HT1080 (cell line): ENCODE measurements at places on chromosomes 5 and 9. TPM values are rescaled to one million over a fixed set of nuclear protein-coding genes. Genes with fewer than 3 reads are reported as not detected.

IL5 gene
- total RNA-seq, result not detected in 2 replicates

GMCL2 gene
- total RNA-seq, result not detected in 2 replicates

GAS1 gene
- total RNA-seq, result 0.97 and 1.4 TPM in 2 replicates

PCDHB11 gene
- total RNA-seq, result not detected in 2 replicates

PRRX2 gene
- not detected in 2 replicates for total RNA-seq

ARHGEF28 gene
- total RNA-seq, result 12.9 and 13.9 TPM in 2 replicates

GARIN3 gene
- total RNA-seq, result not detected in 2 replicates

PPP3R2 gene
- not detected in 2 replicates for total RNA-seq

FOXI1 gene
- total RNA-seq, result not detected in 2 replicates

FOXD4L5 gene
- total RNA-seq, result not detected in 2 replicates

- peak; percentile 34 for DNase-seq
These were observed 38.9 kb downstream of the MFAP3 start for GRCh38 chr5:154077696-154078095.

- DNase-seq, result peak; percentile 79
These were observed 27.0 kb upstream of the ANXA2R start for GRCh38 chr5:43066799-43067741.

DNA sequence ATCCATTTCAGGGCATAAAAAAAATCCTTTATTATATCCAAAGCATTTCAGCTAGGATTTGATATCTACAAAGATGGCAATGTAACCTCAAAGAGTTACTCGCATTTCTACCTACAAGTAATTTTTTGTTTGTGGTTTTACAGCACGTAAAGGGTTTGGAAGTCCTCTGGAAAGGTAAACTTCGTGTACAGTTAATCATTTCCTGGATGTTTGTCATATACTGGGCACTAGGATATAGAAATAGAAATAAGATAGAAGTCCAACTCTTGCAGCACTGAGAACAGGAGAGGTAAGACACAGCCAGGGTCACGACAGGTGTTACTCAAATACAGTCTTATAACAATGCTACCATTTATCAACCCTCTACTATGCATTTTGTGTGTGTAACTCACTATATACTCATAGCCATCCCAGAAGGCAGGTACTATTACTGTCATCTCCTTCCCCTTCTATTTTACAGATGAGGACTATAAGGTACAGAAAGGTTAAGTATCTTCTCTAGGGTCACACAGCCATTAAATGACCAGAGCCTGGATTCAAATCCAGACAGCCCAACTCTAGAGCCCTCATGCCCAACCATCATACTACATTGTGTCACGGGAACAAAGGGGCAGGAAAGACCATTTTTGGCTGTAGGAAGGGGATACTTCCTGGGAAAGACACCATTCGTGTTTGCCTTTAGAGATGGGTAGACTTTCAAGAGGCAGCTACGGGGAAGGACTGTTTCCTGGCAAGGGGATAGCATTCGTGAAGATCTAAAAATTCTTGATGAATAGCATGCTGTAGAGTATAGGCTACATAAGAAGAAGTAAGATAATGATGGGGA, 19.0 kb downstream of the NDUFA8 start:
- peak; percentile 20 for DNase-seq

DNA sequence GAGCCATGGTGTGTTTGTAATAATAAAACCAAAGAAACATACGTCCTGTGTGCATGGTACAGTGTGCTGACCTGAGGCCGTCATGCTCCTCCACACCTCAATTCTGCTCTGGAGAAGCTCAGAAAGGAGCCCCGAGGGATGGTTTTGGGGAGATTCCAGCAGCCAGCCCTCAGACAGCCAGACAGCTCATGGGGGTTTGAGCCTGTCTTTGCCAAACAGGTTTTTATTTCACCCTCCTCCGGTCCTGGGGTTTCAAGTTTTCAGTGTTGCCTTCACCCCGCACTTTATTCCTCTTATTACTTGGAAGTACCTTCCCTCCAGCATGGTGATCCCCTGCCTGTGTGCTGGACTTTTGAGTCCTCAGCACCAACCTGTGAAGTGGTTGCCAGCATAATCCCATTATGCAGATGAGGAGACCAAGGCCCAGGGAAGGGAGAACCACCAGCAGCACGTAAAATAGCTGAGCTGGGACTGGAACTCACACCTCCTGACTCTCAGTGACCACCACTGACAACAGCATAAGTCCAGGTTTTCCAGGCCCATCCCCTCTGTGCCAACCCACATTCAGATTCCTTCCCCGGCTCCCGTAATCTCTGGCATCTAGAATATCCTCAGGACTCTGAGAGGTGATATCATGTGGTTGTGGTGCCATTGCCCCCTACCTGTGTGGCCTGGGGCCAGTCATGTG, 35.1 kb downstream of the TGFBI start:
- no peak for DNase-seq

- DNase-seq, result peak; percentile 17
These were observed 83.5 kb upstream of the MINAR2 start for GRCh38 chr5:129664336-129664937.

- no peak for DNase-seq
These were observed 9.9 kb upstream of the GLIS3 start for GRCh38 chr9:4309806-4310205.

- no peak for DNase-seq
These were observed 11.3 kb downstream of the MYOZ3 start for GRCh38 chr5:150672237-150672883.

DNA sequence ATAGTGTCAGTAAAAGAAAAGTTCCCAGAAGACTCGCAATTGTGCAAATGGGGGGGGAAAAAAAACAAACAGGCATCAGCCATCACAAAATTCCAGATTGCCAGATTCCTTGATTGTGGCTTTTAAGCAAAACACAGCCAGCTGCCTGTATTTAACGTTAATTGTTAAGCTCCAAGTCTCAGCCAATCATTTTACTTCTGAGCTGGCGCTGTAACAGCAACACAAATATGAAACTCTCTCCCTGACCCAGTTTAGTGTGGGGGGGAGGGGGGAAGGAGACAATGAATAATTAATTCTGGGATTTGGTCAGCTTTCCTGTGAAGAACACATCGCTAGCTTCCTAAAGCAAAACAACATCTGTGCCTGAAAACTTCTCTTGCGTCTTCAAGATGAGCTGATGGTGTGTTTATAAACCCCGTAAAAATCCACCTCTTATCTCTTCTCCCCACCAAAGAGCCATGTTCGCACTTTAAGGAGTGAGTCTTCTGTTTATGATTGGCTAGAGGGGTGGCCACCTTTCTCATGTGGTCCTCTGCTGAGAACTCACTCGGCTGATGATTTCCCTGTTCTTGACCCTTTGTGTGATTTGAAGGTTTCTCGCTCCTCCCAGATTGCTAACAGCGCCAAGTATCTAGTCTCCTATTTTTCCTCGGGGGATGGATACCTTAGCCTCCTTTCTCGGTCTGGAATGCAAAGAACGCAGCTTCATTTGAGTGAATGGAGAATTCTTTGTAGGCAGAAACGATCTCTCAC, 160.2 kb upstream of the DAPK1 start:
- DNase-seq, result no peak

DNA sequence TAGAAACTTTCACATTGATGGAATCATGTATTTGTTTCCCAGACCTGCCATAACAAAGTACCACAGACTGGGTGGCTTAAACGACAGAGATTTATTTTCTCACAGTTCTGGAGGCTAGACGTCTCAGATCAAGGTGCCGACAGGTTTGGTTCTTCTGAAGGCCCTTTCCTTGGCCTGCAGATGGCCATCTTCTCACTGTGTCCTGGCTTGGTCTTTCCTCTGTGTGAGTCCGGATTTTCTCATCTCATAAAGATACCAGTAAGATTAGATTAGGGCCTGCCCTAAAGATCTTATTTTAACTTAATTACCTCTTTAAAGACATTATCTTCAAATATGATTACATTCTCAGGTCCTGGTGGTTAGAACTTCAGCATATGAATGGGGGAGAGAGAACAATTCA, 5.8 kb downstream of the USP20 start:
- DNase-seq, result no peak

DNA sequence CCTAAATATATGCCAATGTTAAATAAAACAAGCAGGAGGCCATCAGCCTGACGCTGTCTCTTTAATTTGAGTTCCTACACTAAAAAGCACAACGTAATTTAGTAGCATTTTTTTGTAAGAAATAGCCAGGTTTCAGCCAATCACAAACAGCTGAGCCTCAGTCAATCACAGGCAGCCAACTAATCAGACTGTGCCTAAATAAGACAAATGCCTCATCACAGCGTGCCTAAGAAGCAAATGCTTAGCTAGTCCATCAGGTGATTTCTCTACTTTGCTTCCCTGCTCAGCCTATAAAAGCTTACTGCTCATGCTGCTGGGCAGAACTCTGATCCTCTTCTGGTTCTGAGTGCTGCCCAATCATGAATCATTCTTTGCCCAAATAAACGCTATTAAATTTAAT, 38.3 kb upstream of the RORB start:
- DNase-seq, result peak; percentile 32

GRCh38 chr5:96064877-96065276, 103.2 kb upstream of the ELL2 start:
- no peak for DNase-seq

- DNase-seq, result no peak
These were observed 3.2 kb downstream of the ADAMTS12 start for GRCh38 chr5:33888587-33888986.

DNA sequence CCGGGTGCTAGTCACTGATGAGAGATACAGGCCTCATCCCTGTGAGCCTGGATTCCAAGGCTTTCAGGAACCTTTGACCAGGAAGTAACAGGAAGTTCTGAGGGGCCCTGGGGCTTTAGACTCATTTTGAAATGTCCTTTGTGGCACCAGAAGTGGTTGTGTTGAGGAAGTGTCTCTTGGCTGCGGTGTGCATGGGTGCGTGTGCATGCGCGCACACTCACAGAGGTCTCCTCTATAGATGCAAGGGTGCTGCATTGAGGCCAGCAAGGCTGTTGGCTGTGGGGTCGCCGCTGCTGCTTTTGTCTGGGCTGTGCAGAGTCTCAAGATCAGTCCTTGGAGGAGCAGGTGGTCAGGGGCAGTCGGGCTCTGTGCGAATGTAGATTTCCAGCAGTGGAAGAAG, 7.6 kb downstream of the RAB24 start:
- DNase-seq, result no peak

GRCh38 chr5:142737179-142737578, 33.0 kb upstream of the ARHGAP26 start:
- no peak for DNase-seq

DNA sequence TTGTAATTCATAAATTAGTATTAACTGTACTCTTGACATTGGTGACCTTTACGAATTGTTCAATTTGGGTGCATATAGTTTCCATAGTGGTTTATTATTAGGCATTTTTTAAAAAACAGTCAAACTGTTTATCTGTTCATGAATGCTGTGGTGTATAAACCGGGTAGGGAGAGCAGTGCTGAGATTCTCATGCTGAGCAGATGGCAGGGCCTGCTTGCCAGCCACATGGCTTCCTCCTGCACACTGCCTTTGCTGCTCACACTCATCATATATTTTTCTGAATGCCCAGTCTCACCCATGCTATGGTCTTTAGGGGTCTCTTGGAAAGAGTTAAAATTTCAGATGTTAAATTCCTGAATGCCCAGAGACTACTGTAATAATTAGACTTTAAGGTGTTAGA, 40.8 kb downstream of the NNT start:
- DNase-seq, result no peak

DNA sequence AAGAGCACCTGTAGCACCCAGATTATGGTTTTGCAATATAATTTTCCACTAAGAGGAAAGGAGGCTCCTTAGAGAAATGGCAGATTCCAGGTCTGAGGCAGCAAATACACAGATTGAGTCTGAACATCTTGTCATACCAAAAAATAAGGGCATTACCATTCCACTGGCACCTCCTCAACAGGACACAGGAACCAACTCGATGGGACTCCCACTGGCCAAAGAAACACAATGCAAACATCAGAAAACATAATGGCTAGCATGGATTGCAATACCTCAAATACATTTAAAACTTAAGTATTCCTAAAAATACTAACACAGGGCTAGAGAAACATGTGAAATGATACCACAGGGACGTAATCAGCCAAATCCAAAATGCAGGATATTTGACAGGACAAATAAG, 12.4 kb upstream of the RANBP17 start:
- no peak for DNase-seq

- DNase-seq, result no peak
These were observed 80.6 kb downstream of the SH3PXD2B start for GRCh38 chr5:172373680-172374079.

DNA sequence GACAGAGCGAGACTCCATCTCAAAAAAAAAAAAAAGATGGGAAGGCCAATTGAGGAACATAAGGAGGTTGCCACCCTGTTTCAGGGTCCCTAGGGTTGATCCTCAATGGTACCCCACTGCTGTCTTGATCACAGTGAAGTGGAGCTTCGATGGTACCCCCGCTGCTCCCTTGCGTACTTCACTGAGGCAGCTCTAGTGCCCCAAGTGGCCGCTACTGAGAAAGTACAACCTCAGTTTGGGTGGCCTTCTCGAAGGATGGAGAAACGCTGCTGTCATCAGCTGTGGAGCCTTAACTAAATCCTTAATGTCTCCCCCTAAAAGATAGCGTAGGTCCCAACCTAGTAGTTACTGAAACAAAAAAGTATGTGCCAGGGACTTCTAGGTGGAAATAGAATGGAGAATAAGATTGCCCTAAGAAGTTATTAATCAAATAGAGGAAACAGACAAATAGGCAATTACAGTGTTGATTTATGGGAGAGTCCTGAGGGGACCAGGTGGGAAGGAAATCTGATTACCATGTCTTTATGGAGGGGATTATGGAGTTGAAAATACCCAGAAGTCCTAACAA, 6.3 kb downstream of the TESK1 start:
- no peak for DNase-seq
